Stimulated activated CD4-positive, alpha-beta T cell treated with anti-CD3 and anti-CD28 coated beads, TNF-alpha, amount 100 ng/mL, for 48 hours (primary cell): ENCODE measurements at places on chromosomes 11 and 22.

GRCh38 chr11:10653946-10654810 is 39.4 kb downstream of the IRAG1 start:
- peak; percentile 23 for DNase-seq

GRCh38 chr11:86416494-86416893 is 41.8 kb downstream of the CCDC81 start:
- DNase-seq, result no peak

GRCh38 chr11:130637566-130637965 is 189.1 kb downstream of the ADAMTS15 start:
- no peak for DNase-seq

GRCh38 chr11:46948378-46949131 is 12.0 kb downstream of the CSTPP1 start:
- DNase-seq, result no peak
